H4 (cell line): ENCODE measurements at places on chromosomes 16 and 17. TPM values are rescaled to one million over a fixed set of nuclear protein-coding genes. Genes with fewer than 3 reads are reported as not detected.

SHCBP1 gene
- total RNA-seq: 28.4 and 31.0 TPM in 2 replicates

EPX gene
- 0.08 TPM in 1 of 2 replicates, not detected in the other for total RNA-seq

DNA sequence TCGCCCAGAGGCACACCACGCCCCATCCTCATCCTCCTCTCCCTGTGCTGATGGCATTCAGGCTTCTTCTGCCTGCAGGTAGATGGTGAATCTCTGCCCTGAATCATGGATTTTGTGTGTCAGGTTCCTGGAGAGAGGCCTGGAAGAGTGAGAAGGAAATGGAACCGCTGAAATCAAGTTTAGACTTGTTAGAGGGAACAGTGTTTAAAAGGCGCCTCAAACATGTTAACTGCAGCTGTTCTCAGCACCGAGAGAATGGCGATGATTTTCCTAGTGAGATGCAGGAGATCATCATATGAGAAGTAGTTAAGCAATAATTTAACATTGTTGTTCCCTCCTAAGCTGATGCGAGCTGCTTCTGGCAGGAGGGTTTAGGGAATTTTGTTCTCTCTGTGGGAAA is 744.4 kb upstream of the EEF2KMT start:
- no peak for DNase-seq

- no peak for DNase-seq
These were observed 16.7 kb downstream of the ARL2BP start for GRCh38 chr16:57261806-57262205.

GRCh38 chr16:62021161-62021581 is 15.1 kb downstream of the CDH8 start:
- DNase-seq: no peak

- DNase-seq: no peak
These were observed 33.9 kb downstream of the ARHGAP27 start for GRCh38 chr17:45398800-45399199.

GRCh38 chr16:11791144-11791828 is 5.8 kb downstream of the ZC3H7A start:
- DNase-seq: no peak
